ENCODE measurements at places on chromosomes 2 and 18.

DNA sequence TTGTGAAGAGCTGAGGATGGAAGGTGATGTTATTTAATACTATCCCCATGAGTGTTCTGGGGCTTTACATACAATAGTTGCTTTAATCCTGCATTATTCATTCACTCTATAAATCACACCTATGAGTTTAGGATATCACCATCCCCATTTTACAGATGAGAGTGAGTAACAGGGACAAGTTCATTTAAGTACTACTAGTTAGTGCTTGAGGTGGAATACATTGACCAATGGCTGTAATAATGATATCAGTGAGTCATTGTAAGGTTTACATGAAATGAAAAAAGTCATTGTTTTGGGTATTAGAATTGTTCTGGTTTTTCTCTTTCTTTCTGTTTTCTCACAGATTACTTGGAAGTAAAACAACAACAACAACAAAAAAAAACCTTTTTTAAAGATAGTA lies 42.5 kb downstream of the TANC1 start:
- no peak for DNase-seq

GRCh38 chr18:2656981-2657512 lies 1.5 kb downstream of the SMCHD1 start:
- no peak for DNase-seq

DNA sequence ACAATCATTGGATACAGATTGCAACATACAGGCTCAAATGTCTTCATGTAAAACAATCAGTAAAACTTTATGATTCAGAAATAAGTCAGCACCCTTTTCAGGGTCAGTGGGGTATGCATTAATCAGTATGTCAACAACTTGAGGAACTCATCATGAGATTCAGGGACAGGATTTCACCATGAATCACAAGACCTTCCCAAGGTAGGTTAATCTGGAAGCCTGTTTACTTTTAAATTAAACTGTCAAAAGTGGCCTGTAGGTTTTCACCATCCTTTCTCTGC lies 104.8 kb downstream of the SP100 start:
- no peak for DNase-seq

GRCh38 chr2:189982780-189983394 lies 79.6 kb downstream of the MSTN start:
- no peak for DNase-seq

DNA sequence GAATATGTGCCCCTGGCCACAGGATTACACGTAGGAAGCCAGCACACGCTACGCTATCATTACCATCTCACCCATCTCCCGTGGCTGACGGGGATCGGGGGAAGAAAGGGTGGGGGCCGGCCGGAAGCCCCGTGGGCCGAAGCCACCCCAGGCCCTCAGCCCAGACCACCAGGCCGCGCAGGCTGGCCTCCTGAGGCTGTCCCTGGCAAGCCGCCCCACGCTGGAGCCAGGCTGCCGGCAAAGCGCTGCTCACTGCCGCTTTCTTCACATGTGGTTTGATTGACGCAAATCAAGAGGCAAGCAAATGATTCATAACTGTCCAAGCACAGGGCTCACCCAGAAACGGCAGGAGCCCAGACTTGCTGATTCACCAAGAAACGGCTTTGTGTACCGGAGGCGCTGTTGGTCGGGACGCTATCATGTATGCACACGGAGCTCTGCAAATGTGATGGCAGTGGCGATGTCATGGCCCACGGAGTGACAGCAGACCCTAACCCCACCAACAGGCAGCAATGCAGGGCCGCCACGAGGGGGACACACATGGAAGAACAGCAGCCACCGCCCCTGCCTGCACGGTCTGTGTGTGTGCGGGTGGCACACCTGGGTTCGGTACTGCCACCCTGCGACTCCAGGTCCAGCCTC lies 125.7 kb downstream of the HDAC4 start:
- peak; percentile 63 for DNase-seq

GRCh38 chr2:105802587-105802986 lies 57.9 kb downstream of the NCK2 start:
- no peak for DNase-seq

DNA sequence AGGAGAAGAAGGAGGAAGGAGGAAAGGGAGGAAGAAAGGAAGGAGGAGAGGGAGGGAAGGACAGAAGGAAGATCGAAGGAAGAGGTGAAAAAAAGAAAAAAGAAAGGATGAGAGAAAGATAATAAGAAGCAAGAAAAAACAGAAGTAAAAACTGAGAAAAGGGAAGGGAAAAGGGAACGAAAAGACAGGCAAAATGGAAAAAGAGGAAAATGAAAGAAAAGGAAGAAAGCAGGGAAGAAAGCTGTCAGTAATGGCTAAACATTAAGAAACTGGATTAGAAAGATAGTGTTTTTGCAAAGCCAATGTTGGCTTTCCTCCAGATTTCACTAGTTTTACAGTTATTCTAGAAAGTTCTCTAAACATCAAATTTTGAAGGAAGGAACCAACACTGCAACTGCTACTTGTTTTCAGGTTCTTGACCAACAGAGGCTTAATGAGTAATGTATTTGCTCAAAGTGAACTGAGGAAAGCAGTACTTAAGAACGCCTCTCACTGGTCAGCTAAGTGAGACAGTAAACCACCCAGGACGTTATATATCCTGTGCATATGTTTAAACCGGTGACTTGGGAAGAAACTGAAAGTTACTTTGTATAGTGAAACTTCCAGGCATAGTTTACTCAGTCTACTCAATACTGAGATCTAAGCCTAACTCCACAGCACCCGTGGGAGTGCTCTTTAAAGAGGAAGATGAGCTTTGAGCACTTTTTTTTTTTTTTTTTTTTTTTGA lies 286.2 kb upstream of the TRIB2 start:
- DNase-seq, result no peak

- no peak for DNase-seq
Measured at GRCh38 chr2:66460031-66460430, 25.1 kb downstream of the MEIS1 start.

GRCh38 chr18:57931038-57931437 lies 113.0 kb upstream of the NEDD4L start:
- no peak for DNase-seq

DNA sequence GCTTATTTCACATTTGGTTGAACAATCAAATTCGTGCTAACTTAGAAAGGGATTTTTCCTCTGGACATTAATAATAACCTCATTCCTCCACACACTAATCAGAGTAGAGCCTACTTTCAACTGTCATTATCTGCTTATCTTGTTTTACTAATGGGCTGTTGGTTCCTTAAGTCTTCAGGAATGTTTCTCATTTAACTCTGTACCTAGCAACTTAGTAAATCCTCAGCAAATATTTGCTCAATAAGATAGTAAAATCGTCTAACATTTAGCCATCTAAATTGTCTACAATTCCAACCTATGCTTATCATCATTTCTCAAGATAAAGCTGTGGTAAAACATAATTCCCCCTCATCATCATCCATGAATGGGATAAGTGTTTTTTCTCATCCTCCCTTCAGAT lies 98.1 kb downstream of the CDH2 start:
- no peak for DNase-seq

- no peak for DNase-seq
Measured at GRCh38 chr2:6828299-6828584, 37.5 kb downstream of the CMPK2 start.

- no peak for DNase-seq
Measured at GRCh38 chr2:19355014-19355405, 3.4 kb downstream of the OSR1 start.

DNA sequence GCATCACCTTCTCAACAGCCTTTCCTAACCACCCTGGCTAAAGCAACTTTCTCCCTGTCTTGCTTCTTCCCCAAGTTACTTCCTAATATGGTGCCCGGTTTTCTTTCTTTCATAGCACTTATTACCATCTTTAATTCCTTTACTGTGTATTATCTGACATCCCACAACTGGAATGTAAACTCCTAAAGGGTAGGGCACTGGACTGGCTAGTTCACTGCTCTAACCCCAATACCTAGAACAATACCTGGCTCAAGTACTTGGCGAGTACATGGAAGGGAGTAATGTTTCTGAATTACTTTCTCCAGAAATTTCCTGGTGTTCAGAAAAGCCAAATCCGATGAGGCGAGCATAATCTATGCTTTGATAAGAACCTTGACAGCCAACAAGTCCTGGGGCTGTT lies 22.7 kb upstream of the RNF103 start:
- DNase-seq, result no peak

DNA sequence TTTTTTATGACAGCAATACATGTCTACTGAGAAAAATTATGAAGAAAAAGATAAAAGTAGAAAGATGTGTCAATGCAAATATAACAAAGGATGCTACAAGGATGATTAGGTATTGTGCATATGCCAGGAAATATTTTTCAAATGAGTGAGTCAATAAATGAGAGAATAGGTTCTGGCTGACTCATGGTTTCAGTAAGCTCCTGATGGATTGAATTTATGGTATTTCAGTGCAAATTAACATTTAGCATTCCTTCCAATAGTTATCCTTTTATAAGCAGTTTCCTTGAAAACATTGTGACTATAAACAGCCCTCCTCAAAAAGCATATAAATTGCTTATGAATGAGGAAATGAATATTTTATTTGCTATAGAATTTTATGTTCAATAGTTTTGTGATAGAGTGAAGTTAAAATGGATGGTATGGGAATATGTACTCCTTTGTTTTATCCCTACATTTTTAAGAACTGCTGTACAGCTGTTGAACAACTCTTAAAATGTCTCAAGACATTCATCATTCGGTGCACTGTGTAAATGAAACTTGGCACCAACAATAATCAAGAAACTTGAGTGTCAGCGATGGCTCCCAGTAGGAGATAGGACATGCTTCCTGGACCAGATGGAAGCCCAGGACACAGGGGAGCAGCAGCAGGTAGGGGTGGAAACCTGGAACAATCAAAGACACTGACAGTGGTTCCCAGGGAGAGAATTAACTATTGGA lies 144.7 kb downstream of the PMAIP1 start:
- DNase-seq, result no peak

DNA sequence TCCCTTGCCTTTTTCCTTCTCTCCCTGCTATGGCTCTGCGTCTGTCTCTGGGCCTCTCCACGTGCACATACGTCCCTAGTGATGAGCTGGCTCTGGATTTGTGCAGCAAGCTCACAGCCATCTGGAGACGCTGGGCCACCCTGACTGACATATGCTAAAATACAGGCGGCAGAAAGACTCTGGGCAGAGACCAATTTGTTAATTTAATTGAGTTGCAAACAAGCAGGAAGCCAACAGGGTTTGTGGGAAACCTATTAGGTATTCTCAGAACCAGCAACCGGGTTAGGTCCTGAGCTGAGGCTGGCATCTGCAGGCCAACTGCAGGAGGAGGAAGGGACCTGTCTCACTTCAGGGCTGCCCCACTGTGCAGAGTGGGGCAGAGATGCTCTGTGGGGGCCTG lies 53.5 kb upstream of the SMAD2 start:
- DNase-seq, result no peak

DNA sequence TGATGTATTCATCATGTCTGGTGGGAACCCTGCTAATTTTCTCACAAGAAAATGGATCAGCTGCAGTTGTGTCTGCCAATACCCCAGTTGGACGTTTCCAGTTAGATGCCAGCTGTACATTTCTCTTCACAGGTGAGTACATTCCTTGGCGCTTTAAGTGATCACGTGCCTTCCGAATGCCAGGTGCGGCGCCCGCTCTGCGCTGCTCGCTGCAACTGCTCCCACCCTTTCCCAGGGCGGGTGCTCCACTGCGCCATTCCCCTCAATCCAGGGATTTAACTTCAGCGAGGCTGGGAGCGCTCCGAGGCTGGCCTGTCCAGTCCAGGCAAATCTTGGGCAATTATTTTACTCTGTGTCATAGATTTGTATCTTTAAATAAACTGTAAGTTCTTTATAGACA lies 225.0 kb upstream of the RAB6C start:
- DNase-seq, result no peak

GRCh38 chr2:38690499-38691420 lies 24.8 kb downstream of the GALM start:
- DNase-seq, result no peak

- no peak for DNase-seq
Measured at GRCh38 chr2:46806526-46806925, 109.1 kb downstream of the MCFD2 start.

Measured in stimulated activated CD8-positive, alpha-beta memory T cell treated with anti-CD3 and anti-CD28 coated beads, Interleukin-4, amount 100 ng/mL, for 24 hours (primary cell).